ENCODE measurements at places on chromosomes 1 and 21. TPM values are rescaled to one million over a fixed set of nuclear protein-coding genes. Genes with fewer than 3 reads are reported as not detected.

The RXRG gene
- 1.6 TPM for total RNA-seq

The OR14K1 gene
- not detected for total RNA-seq

The CCDC185 gene
- not detected for total RNA-seq

The ST6GALNAC3 gene
- 5.1 TPM for total RNA-seq

- H3K27me3 ChIP-seq: no peaks in the 10 kb centered on the region
- H3K4me3 ChIP-seq: no peak overlapping the region
- no peaks in the 10 kb centered on the region for H3K36me3 ChIP-seq
- H3K4me1 ChIP-seq: no peaks in the 10 kb centered on the region
- no peak for DNase-seq
These were observed 7.7 kb downstream of the GIPC2 start for GRCh38 chr1:78053498-78053897.

DNA sequence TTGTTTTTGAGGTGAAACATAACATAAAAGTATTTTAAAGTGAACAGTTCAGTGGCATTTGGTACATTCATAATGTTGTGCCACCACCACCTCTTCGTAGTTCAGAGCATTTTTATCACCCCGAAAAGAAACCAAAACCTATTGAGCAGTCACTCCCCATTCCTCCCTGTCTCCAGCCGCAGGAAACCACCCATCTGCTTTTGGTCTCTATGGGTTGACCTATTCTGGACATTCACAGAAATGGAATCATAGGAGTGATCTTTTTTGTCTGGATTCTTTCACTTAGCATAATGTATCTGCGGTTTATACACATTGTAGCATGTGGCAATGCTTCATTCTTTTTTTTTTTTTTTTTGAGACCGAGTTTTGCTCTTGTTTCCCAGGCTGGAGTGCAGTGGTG lies 141.2 kb downstream of the VPS13D start:
- no peak overlapping the region for H3K27ac ChIP-seq
- peaks cover 3% of the 10 kb centered on the region for H3K36me3 ChIP-seq
- H3K27me3 ChIP-seq: no peaks in the 10 kb centered on the region
- H3K4me1 ChIP-seq: no peaks in the 10 kb centered on the region
- DNase-seq: no peak
- H3K4me3 ChIP-seq: no peak overlapping the region

DNA sequence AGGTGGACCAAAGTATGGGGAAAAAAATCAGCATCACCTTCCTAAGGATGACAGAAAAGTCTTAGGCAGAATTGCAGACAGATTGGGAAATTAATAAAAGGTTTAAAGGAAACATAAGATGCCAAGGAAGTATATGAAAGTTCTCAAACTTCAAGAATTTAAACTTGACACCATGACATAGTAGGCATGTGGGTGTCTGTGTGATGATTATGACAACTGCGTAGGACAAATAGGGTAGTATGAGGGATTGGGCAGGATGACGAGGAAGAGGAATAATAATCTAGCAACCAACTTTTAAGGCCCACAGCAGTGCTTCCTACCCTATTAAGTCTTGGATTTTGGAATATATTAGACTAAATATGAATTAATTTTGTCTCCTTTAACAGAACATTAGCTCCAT lies 52.4 kb downstream of the HNRNPR start:
- no peak for DNase-seq
- no peak overlapping the region for H3K4me3 ChIP-seq
- H3K4me1 ChIP-seq: no peaks in the 10 kb centered on the region
- H3K27me3 ChIP-seq: no peaks in the 10 kb centered on the region
- no peak overlapping the region for H3K27ac ChIP-seq
- peaks cover 61% of the 10 kb centered on the region for H3K36me3 ChIP-seq

- no peak overlapping the region for H3K27ac ChIP-seq
- no peaks in the 10 kb centered on the region for H3K36me3 ChIP-seq
- H3K4me1 ChIP-seq: peaks cover 24% of the 10 kb centered on the region
- DNase-seq: no peak
- H3K4me3 ChIP-seq: no peak overlapping the region
These were observed 11.5 kb downstream of the HIPK1 start for GRCh38 chr1:113940365-113941244.

DNA sequence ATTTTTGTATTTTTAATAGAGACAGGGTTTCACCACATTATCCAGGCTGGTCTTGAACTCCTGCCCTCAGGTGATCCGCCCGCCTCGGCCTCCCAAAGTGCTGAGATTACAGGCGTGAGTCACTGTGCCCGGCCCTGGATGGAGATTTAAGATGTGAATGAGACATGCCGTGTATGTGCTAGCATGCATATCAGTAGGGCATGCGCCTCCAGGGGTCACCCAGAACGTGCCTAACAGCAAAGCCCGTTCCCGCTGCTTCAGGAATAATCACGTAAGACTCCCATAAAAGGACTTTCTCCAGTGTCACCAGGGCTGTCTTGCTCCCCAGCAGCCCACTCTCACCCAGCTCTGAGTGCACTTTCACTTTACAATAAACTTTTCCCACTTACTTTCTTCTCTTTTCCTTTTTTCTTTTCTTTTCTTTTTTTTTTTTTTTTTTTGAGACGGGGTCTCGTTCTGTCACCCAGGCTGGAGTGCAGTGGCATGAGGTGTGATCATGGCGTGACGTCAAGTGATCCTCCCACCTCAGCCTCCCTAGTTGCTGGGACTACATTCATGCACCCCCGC lies 46.9 kb upstream of the DISP3 start:
- DNase-seq: no peak
- no peaks in the 10 kb centered on the region for H3K27me3 ChIP-seq
- no peak overlapping the region for H3K27ac ChIP-seq

GRCh38 chr1:172141341-172141881 lies 279.1 kb upstream of the C1orf105 start:
- H3K27ac ChIP-seq: peak overlapping the region; percentile 91
- H3K27me3 ChIP-seq: no peaks in the 10 kb centered on the region
- DNase-seq: no peak
- H3K36me3 ChIP-seq: no peaks in the 10 kb centered on the region
- H3K4me1 ChIP-seq: peaks cover 13% of the 10 kb centered on the region

DNA sequence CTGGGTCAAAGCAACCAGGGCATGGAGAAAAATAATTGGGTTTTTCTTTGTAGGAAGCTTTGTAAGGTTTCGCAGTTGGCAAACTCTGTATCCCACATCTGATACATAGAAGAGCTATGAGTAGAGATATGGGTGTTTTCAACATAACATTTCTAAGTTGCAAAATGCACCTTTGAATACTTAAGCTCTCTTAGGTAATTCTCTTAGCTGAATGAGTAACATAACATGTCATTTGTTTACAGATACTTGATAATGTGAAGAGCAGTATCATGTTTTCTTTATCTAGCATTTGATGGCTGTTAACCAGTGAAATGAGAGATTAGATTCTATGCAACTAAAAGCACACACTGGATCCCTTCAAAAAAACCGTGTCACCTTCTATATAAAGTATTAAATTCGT lies 21.6 kb downstream of the RAVER2 start:
- H3K4me3 ChIP-seq: no peak overlapping the region
- no peak for DNase-seq
- H3K4me1 ChIP-seq: no peaks in the 10 kb centered on the region
- no peaks in the 10 kb centered on the region for H3K27me3 ChIP-seq

GRCh38 chr1:97674517-97674916 lies 246.3 kb downstream of the DPYD start:
- no peaks in the 10 kb centered on the region for H3K27me3 ChIP-seq
- no peak overlapping the region for H3K4me3 ChIP-seq
- H3K4me1 ChIP-seq: no peaks in the 10 kb centered on the region

- no peaks in the 10 kb centered on the region for H3K27me3 ChIP-seq
- no peak overlapping the region for H3K4me3 ChIP-seq
- no peaks in the 10 kb centered on the region for H3K4me1 ChIP-seq
- H3K36me3 ChIP-seq: no peaks in the 10 kb centered on the region
These were observed 386.3 kb downstream of the CAMTA1 start for GRCh38 chr1:7171574-7171973.

DNA sequence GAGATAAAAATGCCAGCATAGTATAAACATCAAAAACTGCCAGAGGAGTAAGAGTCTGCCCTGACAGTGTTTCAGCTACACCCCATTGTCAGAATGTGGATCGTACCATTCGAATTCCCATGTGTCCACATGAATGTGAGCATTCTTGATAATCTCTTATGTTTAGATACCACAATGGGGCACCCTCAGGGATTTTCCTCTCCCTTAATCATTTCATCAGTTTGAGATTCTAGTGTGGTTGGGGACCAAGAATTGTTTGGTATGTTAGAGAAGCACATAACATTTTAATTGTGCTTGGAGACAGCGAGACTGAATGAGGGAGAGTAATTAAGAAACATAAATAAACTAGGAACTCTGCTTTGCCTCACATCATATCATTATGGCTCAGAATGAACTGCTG lies 120.2 kb downstream of the ZC3H11B start:
- no peaks in the 10 kb centered on the region for H3K4me1 ChIP-seq
- H3K4me3 ChIP-seq: no peak overlapping the region
- DNase-seq: no peak
- no peaks in the 10 kb centered on the region for H3K36me3 ChIP-seq

DNA sequence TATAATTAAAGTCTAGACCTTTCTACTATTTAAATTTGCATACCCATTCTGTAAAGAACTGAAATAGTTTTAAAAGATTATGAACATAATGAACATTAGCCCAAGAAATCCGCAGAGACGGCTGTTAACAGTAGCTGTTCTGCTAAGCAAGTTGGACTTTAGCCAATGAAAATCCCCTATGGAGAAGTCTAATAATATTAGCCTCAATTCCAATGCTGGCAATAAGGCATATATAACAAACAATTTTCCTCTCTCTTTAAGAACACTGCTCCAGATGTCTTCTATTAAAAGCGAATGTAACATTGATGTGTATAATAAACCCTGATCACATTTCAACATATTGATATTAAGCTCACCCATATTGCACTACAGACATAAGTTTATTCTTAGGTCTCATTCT lies 221.3 kb upstream of the KCTD3 start:
- no peaks in the 10 kb centered on the region for H3K4me1 ChIP-seq
- DNase-seq: no peak
- no peaks in the 10 kb centered on the region for H3K36me3 ChIP-seq
- no peak overlapping the region for H3K27ac ChIP-seq
